A172 (cell line): ENCODE measurements at places on chromosomes 3 and 15. TPM values are rescaled to one million over a fixed set of nuclear protein-coding genes. Genes with fewer than 3 reads are reported as not detected.

DAZL gene
- not detected in 2 replicates for total RNA-seq

GPR62 gene
- not detected in 2 replicates for total RNA-seq

CCDC54 gene
- total RNA-seq: not detected in 2 replicates

GRAMD2A gene
- total RNA-seq: 3.2 TPM in 1 of 2 replicates, not detected in the other

THAP10 gene
- total RNA-seq: 4.5 and 11.0 TPM in 2 replicates

TAGLN3 gene
- total RNA-seq: not detected in 2 replicates

EPHB3 gene
- total RNA-seq: 1.1 and 1.4 TPM in 2 replicates

DNA sequence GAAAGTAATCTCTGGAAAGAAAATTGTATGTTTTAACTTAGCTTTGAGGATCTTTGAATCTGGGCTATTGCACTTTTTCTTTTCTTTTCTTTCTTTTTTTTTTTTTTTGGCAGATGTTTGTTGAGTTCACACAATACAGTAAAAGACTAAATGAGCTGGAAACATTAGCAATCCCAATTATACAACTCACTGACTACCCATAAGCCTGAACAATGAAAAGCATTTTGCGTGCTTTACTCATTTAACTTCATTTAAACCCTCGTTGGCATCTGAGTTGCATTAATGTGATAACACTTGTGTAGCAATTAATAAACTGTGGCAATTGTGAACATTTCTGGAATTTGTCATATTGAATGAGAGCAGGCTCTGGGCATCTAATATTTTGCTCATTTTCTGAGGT is 269.4 kb upstream of the RBMS3 start:
- DNase-seq: no peak

DNA sequence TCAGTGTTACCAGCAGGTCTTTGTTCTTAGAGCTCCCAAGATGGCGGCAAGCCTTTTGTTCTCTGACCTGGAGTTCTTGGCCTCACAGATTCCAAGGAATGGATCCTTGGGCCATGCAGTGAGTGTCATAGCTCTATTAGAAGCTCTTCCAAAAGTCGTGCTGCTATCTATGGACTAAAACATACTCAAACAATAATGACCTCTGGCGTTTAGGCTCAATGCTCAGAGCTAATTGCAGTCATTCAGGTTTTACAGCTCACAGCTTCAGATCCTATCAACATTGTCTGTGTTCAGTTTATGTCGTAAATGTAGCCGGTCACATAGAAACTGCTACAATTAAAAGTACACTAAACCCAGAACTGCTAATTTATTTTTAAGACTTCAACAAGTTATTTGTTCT is 22.2 kb downstream of the CCRL2 start:
- DNase-seq: no peak

- DNase-seq: no peak
Observed at GRCh38 chr15:68930268-68931022, at the start of gene SPESP1. SPESP1 (plus strand) TSS chr15:68930525; CDS start chr15:68930654, 129 bp downstream.

DNA sequence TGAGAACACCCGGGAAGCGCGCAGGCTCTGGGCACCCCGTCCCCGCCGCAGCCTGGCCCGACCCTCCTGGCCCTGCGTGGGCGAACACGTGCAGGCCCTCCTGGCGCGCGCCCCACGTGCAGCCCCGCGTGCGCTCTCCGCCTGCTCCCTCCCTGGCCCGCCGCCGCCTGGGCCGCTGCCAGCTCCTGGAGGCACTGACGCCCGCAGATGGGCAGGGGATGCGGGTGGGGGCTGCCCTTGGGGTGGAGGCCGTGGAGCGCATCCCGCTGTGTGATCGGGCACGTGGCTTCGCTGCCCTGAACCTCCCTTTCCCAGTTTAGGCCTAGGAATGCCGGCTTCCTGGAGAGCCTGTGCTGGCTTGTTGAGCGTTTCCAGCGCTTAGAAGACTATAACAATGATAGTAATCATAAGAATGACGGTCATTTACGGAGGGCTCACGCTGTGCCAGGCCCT is 104.6 kb upstream of the SLC6A6 start:
- no peak for DNase-seq

GRCh38 chr3:128598884-128599664 is 51.5 kb downstream of the RPN1 start:
- peak; percentile 15 for DNase-seq

GRCh38 chr15:74382004-74382816 is 14.8 kb upstream of the CYP11A1 start:
- DNase-seq: peak; percentile 82

- DNase-seq: no peak
Observed at GRCh38 chr3:104520228-104520655, 846.5 kb upstream of the ALCAM start.

DNA sequence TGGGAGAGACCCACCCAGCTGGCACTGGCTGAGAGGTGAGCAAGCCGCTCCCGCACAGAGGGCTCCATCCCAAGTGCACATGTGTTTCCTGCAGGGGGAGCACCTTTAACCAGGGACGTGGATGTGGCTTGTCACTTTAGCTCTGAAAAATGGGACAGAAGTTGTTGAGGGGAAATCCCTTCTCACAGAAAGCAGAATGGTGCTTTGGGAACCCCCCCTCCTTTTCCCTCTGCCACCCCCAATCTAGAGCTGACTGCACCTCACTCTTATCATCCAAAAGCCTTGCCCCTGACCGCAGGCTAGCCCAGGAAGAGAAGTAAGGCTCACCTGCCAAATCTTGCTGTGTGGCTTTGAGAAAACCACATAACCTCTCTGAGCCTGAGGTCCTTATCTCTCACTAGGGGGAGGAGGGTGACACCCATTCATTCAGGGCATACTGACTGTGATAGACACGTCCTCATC is 77.9 kb downstream of the RPN1 start:
- DNase-seq: peak; percentile 44

GRCh38 chr15:74657846-74658245 is 38.0 kb downstream of the EDC3 start:
- no peak for DNase-seq

DNA sequence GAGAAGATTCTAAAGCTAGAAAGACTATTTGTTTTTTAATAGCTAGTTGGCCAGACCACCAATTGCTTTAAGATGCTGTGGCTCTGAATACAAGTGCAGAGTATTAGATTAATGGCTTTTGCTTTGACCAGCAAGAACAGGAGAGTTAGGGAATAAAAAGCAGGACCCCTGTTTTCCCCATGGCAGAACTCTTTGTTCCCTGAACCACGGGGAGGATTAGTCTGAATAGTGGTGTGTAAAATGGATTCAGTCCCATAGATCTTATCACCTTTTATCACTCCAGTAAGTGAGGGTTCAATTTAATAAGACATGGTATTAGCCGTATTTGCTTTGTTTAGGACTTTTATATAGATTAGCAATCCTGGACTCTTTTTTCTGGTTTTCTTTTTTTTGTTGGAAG is 562.6 kb upstream of the DPPA4 start:
- DNase-seq: no peak
